ENCODE measurements at places on chromosomes 5 and 9. TPM values are rescaled to one million over a fixed set of nuclear protein-coding genes. Genes with fewer than 3 reads are reported as not detected.

- DNase-seq = no peak
These were observed 21.0 kb downstream of the STOM start for GRCh38 chr9:121349009-121349408.

GRCh38 chr5:163424836-163425235 is 12.6 kb upstream of the CCNG1 start:
- no peak for DNase-seq

- no peak for DNase-seq
These were observed 516.6 kb downstream of the AGTPBP1 start for GRCh38 chr9:85225180-85225579.

The FSTL4 gene
- polyA plus RNA-seq = 1.4 TPM

GRCh38 chr9:89304020-89304833 is 6.8 kb upstream of the CKS2 start:
- DNase-seq = peak; percentile 71

DNA sequence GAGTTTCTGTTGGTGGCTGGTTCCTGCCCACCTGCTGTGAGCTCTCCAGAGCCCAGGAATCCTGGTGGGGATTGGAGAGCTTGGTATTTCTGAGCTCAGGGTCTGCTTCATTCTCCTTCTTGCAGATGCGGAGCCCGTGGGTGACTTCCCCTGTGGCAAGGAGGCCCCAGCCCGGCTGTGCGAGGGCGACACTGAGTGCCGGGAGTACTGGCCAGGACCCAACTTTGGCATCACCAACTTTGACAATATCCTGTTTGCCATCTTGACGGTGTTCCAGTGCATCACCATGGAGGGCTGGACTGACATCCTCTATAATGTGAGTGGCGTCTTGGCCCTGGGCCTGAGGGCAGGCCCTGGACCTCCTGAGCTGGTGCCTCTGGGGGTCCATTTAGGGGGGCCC is 39.5 kb downstream of the CACNA1B start:
- DNase-seq = no peak

DNA sequence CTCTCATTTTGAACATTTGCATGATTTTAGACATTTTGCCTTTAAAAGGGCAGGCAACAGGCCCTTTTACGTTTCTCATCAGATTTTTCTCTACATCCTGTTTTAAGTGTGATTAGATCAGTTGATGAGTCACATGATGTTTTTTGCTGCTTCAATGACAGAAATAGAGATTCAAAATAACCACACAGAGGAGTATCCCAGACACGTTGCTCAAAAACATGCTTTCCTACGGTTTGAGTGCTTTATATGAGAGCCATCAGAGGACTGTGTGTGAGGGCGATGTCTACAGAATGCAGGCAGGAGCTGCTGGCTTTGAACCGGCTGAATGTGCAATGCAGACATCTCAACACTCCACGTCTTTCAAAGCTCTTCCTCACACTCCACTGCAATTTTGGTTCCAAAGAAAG is 42.1 kb downstream of the OTULIN start:
- no peak for DNase-seq

The SLC45A2 gene
- 0.12 TPM for polyA plus RNA-seq

DNA sequence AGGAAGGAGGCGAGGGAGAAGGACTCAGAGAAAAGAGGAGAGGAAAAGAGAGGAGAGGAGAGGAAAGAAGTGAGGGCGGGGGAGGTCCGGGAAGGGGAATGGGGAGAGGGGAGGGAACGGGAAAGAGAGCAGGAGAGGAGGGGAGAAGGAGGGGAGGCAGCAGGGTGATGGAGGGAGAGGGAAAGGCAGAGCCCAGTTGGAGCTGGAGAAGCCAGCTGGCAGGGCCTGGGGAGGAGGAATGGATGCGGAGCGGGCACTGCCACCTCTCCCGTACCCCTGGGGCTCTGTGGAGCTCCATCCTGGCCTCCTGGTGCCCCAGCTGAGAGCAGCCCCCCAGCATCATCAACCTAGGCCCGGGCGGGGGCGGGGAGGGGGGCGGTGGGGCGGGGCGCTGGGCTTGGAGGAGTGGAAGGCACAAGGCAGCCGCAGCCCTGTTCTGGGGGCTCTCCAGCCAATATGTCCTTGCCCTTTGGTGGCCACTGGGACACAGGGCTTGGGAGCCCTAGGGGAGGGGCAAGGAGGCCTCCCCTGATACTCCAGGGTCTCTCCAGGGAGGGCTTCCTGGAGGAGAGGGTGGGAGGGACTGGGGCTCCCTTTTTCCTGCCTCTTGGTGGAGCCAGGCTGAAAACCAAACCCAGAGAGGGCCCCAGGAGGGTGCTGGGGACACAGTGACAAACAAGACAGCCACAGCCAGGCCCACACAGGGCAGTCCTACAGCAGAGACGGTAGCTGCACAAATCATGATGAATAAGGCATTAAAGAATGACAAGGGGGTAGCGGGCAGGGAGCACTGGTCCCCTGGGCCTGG is 123.7 kb downstream of the C9orf50 start:
- DNase-seq = peak; percentile 58

DNA sequence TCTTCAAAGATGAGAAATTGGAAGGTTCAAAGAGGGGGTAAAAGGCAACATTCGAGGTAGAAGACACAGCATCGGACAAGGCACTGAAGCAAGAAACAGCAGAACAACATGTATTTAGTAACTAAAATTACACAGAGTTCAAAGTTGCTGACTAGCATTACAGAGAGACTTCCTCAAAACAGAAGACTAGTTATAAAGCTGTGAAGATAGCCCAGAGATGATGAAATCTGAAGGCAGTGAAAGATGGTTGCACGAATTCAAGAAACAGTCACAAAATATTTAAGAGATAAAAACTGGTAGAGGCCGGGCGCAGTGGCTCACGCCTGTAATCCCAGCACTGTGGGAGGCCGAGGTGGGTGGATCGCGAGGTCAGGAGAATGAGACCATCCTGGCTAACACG is 16.3 kb downstream of the MAPKAP1 start:
- no peak for DNase-seq

DNA sequence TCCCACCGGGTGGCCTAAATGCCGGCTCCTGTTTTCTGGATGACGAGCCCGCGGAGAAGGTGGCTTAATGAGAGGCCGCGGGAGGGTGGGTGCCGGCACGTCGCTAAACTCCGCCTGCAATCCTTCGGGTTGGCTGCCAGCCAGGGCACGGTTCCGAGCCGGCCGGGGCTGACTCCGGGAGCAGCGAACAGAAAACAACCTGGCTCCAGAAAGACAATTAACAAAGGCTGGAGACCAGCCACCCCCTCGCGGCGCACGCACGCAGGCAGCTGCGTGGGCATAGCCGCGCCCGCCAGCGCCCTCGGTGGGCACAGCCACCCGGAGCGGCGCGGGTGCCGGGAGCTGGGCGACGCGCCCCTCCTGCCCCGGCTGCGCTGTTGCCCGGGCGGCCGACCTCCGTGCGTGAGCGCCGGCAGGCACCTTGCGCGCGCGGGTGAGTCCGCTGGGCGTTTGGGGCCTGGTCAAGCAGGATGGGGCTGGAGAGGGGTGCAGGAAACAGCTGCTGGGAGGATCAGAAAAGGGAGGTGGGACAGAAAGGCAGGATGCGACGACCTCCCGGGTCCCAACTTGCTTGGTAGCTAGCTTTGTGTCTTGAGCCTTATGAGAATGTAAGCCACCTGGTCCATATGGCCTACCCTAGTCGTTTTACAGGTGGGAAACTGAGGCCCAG is at the start of gene ARHGEF37:
Gene ARHGEF37, plus strand, starts transcription at position 307 of the 670 bp plus-strand sequence. CDS start 16,272 bp downstream, outside the sequence.
- DNase-seq = peak; percentile 89

GRCh38 chr9:113481176-113481787 is 17.8 kb downstream of the RGS3 start:
- DNase-seq = no peak

DNA sequence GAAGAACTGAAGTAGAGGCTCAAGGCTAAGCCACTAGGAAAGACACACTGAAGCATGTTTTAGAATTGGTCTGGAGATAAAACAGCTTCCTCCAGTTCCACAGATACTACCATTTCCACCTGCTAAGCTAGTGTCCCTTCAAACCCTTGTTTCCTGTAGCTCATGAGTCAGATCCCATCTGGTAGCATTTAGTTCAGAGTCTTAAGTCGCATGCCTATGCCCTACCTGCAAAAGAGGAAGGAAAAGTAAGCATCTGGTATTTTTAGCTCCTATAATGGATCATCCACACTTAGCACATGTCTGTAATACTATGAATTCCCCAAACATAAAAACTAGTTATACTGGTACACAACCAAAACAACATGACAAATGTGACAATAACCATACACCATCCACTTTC is 92.1 kb downstream of the CDKN2A start:
- DNase-seq = no peak

DNA sequence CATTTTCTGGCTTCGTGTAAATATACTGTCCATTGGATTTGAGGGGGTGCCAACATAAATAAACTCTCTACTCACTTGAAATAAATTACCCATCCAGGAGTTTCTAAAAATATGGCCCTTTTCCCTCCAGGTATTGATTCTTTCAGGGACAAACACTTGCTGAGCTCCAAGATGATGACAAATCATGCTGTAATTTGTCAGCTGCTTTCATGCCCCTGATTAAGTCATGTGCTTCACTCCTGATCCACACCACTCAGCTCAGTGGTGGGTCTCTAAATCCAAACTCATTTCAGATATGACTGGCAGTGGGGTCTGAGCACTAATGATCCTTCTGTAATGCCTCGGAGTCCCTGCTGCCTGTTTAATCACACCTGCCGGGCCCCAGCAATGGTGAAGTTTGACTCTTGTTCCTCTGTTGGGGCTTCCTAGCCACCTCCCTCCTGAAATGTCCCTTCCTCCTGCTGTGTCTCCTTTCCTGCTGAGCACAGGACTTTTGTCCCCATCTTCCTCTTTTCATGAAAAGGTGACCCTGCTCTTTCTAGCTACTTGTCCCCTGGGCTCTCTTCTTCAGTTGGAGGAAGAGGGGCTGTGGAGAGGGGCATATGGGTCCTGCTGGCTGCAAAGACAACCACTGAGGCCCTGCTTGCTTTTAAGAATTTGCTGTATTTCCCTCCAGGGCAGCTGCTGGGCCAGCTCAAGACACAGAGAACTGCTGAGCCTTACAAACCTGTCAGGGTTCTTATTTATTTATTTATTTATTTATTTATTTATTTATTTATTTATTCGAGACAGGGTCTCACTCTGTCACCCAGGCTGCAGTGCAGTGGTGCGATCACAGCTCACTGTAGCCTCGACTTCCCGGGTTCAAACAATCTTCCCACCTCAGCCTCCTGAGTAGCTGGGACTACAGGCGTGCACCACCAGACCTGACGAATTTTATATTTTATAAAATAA is 200.0 kb downstream of the ATP10B start:
- no peak for DNase-seq

DNA sequence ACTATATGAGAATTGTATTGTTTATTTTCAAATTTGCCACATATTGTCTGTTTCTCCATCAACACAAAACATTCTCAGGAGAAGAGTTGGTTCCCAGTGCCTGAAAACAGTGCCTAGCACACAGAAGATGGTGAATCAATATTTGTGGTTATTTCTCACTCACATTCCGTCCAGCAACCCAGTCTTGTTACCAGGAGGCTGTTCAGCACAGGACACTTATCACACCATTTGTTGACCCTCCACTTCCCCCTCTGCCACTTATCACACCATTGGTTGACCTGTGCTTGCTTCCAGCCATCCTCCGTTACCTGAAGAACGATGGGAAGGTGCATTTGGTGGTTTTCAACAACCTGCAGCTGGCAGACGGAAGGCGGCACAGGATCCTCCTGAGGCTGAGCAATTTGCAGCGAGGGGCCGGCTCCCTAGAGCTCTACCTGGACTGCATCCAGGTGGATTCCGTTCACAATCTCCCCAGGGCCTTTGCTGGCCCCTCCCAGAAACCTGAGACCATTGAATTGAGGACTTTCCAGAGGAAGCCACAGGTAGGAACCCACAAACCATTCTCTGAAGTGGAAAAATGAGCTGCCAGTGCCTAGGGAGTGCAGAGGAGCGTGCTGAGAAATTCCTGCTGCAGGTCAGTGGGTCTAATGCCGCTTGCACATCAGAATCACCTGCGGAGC is 20.5 kb downstream of the THBS4 start:
- no peak for DNase-seq

GRCh38 chr5:152864447-152864846 is 459.4 kb upstream of the NMUR2 start:
- DNase-seq = no peak

The ARID3C gene
- 0.12 TPM for polyA plus RNA-seq

GRCh38 chr5:157379983-157380382 is 80.0 kb upstream of the NIPAL4 start:
- DNase-seq = no peak

DNA sequence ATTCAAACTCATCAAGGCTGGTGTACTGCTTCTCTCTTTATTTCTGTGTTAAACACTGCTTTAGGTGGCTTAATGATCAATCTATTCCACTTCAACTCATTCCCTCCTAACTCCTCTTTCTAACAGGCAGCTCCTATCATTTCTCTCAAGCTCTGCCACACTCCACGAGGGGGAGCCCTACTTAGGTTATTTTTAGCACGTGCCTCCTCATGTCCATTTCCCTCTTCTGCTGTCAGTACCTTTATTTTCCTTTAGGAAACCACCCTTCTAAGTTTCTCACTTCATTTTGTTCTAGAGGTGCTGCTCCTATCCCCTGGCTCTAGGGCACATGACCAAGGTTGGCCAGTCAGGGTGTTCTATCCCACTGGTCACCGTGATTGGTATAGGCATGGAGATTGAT is 6.7 kb upstream of the BRINP1 start:
- DNase-seq = no peak

- DNase-seq = peak; percentile 69
These were observed 51.0 kb downstream of the SH3PXD2B start for GRCh38 chr5:172403189-172403796.

Measured in large intestine (tissue), 12 donors.